ENCODE measurements at places on chromosomes 6 and 20.

GRCh38 chr20:10476319-10476724 is 41.2 kb downstream of the SLX4IP start:
- DNase-seq, result no peak

- no peak for DNase-seq
These were observed 45.6 kb downstream of the FAM50B start for GRCh38 chr6:3894590-3895311.

GRCh38 chr6:1388630-1389368 is 577 bp upstream of the FOXF2 start:
- no peak for DNase-seq

- peak; percentile 72 for DNase-seq
These were observed 225.5 kb downstream of the BMP2 start for GRCh38 chr20:6993011-6993410.

DNA sequence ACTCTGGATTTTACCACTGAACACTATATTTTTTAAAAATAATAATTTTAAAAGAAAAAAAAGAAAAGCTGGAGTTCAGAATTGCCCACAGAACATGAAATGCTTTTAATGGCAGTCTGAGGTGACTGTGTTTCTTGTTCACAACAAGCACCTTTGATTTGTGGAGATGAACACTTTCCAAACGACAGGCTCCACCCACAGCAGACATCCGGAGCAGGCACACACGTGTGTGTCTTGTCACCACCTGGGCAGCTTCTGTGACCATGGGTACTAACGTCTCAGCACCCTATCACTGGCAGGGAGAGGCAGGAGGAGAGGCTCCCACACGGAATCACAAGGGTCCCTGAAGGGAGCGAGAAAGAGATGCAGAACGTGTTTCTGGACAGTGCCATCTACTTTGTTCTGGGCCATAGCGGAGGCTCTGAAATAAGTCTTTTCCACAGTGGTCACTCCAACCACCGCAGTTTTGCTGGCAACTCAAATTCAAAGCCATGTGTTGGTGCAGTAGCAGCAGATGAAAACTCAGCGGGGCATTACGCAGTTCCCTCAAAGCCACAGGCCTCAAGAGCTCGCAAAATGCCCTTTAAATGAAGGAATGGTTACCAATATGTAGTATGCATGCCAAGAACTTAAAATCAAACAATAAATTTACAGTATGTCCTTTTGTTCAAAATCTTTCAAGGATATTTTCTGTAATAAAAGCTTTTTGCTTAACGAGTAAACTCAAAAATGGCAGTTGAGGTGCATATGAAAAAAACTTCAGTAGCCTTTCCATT is 242.2 kb downstream of the FOXC1 start:
- no peak for DNase-seq

DNA sequence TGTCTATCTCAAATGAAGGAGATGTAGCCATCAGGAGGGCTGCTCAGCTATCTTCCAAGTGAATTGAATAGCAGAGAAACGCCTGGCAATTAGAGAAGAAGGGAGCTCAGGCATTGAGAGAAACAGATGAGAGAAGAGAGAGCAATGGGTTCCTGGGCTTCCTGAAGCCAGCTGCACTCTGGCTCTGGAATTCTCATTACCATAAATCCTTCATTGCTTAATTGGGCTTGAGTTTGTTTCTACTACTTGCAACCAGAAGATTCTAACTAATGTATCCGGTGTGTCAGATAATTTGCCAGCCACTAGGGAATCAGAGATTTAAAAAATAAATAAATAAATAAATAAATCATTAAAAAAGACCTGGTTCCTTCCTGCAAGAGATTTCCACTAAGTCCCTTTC is 25.0 kb upstream of the CDKAL1 start:
- DNase-seq, result no peak

DNA sequence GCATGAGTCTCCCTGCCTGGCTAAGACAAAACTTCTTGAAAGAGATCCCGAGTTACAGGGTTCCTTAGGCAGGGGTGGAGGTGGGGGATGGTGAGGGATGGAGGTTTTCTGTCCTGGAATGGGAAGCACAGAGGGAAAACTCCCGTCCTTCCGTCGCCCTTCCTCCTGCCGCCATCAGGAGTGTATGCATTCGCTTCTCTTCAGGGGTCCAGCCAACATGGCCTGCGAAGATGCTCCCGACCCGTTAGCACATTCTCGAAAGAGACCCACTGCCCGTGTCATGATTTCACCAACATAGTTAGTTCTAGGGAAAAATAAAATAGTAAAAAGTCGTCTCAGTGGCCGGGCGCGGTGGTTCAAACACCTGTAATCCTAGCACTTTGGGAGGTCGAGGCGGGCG is 37.1 kb downstream of the KIF25 start:
- no peak for DNase-seq

DNA sequence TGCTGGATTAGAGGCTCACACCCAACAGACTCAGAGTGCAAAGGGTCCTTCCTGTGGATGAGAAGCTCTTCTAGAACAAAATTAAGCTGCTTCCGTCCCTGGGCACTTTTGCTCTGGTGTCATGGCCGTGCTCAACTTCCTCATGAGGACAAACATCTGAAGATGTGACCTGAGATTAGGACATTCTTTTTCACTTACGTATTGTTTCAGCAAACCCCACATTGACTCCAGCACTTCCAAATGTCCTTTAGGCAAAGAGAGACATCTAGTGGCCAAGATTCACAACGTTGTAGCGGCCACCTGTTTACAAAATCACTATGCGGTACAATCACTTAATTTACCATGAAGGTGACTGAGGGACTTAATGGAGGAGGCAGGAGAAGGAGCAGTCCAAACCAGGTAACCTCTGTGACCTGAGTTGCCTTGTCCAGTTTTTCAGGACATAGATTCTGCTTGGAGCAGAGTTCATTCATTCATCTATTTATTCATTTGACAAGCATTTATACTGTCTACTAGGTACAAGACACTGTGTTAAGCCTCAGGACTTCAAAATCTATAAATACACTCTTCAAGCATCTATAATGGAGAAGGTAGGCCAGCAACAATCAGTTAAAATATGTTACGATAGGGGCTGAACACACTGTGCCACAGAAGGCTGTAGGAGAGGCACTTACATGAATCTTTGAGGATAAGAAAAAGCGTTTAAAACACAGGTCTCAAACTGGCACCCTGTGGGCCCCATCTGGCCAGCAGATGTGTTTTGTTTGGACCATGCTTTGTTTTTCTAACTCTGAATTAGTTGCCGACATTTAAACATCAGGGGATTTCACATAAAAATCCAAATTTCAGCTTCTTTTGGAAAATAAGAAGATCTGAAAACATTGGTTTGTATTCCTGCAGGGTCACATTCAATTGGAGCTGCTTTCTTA is 5.6 kb upstream of the ADGRF1 start:
- DNase-seq, result peak; percentile 60
